ENCODE measurements at places on chromosomes 3 and 15.

GRCh38 chr3:59946401-59946800 is 896.6 kb upstream of the CFAP20DC start:
- no peak for DNase-seq

DNA sequence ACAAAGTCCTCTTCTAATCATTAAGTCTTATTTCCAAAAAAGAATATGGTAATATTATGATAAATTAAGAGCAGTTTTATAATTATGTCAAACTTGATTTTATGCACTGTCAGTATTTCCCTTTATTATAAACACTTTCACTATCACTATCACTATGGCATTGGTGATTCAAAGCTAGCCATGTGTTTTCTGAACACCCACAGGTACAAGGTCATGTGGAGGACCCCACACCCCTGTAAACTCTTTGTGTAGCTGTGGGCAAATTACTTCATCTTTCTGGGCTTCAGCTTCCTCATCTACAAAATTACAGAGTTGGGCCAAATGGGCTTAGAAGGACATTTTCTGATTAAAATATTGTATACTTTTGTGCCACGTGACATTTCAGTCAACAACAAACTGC is 41.7 kb downstream of the FBXL22 start:
- no peak for DNase-seq

GRCh38 chr3:133282236-133282635 is 117.6 kb upstream of the BFSP2 start:
- no peak for DNase-seq

- DNase-seq = no peak
These were observed 604 bp upstream of the MED12L start for GRCh38 chr3:151084893-151085226.

DNA sequence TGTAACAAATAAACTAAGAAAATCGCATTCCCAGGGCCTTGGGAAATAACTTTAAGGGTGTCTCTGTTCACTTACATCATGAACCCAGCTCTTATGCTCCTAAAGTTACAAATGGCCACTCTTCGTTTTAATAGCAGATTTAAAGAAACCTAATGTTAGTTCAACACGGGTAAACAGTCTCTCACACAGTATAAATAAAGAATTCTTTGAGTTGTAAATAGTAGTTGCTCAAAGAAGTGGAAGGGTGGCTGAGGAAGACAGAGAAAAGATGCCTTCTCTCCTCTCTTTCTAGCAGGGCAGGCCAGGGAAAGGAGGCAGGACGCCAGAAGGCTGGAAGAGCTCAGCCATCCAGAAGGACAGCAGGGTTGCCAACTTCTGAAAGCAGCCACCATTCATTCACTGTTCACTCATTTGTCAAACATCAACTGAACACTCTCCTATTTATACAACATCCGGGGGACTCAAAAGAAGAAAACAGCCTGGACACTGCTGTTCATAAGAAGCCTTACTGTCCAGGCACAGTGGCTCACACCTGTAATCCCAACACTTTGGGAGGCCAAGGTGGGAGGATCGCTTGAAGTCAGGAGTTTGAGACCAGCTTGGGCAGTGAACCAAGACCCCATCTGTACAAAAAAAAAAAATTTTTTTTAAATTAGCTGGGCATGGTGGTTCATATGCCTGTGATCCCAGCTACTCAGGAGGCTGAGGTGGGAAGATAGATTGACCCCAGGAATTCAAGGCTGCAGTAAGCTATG is 47.3 kb downstream of the WWTR1 start:
- DNase-seq = no peak

All from GM13976 (cell line).